T47D (cell line): ENCODE measurements at places on chromosomes 7 and 10.
A peak's percentile ranks its signal among the peaks of the same experiment; 100 is the strongest.

DNA sequence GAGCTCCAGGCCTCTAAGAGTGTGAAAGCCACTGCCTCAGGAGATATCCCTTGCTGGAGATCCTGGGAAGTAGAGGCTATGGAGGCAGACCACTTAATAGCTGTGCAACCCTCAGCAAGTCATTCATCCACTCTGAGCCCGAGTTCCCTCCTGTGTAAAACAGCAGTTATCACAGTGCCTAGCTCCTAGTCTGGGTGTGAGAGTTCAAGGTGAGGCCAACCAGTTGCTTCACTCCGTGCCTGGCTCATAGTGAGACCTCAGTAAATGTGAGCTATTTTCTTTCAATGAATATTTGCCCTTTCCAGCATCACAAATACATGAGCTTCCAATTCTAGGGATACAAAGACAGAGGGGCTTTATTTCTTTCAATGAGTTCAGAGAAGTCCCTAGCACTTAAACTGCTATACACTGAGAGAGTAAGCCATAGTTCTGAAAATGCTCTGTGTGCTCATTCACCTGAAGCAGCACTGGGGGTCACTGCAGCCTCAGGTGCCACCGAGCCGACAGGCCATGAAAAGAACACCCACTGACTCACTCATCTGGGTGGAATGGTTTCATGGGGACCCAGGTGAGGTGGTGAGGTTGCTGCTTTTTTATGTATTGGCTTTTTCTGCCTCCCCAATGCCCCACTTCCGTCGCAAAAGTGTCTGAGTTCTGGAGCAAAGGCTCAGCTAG, 259.8 kb downstream of the KCNMA1 start:
- DNase-seq, result no peak

GRCh38 chr10:72034040-72034499, 54.3 kb downstream of the SPOCK2 start:
- DNase-seq, result no peak

DNA sequence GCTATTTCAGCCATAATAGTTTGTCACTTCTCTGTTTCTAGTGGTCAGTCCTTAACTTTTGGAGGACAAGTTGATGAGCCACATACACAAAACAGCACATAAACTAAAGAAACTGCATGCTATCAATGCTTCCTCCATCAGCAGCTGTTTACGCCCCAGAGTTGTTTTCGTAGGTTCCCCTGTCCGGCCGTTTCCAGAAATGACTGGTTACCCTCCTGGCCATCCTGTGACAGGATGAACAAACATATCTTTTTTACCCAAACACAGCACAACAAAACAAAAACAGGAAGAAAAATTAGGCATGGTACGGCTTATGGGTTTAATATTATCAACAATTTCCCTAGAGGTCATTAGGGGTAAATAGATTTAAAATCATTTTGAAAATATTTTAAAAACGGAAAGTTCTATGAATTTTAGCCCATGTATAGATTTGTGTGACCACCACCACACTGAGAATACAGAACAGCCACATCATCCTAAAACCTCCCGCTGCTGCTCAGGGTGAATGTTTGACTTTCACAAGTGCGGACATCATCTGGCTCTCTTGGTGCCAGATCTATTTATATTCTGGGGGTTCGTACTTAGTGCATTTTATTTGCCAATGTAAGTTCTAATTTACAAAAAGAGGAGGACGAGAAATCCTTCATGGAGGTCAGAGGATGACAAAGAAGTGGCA, 74.8 kb downstream of the HIPK2 start:
- no peak for DNase-seq

DNA sequence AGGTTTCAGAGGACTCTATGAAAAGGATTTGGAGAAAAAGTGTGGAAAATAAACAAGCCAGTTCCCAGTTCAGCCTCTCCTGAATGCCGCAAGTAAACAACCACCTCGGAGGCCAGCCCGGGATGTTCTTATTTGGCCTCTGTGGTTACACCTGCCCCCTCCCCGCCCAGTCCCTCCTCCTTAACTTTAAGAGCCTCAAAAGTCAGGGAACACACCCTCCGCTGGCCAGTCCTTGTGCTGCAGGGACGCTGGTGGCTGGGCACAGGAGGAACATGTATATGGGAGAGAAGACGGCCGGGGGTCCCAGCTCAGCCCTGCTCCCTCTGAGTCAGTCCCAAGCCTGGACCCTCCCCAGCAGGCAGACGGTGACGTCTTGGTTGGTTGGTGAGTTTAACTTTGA, 6.1 kb downstream of the CHST3 start:
- peak; percentile 74 for DNase-seq

DNA sequence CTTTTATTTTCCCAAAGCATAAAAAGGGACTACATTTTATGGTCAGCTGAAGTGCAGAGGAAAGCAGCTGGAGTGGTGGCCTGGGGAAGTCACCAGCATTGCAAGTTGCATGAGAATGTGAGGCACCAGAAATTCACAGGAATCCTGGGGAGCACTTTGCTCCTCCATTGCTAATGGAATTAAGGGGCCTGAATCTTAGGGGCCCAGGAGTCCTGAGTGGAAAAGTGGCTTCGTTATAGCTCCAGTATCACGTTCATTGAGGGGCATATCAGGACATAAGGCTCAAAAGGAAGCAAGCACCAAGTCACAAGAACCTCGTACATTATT, 53.0 kb upstream of the LRRC17 start:
- no peak for DNase-seq

DNA sequence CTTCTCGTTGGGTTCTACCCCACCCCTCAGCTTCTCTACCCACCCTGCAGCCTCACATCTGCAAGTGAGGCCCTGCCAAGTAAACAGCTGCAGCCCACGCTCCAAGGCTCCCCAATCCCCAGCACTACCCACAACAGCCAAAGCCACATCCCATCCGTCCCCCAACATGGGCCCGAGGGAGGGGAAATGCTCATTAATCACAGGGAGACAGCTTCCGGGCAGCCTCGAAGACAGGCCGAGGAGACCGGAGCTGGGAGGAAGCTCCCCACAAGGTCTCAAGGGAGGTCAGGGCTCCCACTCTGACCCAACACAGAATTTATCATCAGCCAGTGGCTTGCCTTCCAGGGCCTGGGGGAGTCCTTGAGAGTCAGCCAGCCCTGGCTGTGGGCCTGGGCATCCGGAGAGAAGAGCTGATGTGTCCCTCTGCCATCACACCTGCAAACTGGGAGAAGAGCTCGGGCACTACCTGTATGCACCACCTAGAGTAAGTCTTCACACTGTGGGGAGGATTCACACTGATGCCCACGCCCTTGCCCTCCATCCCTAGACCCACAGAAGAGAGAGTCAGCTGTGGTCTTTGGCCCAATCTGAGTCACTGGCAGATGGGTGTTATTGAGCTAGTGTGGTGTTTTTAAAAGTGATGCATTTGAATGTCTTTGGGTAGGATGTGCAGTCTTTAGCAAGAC, 115.5 kb upstream of the ZMIZ1 start:
- DNase-seq, result no peak

DNA sequence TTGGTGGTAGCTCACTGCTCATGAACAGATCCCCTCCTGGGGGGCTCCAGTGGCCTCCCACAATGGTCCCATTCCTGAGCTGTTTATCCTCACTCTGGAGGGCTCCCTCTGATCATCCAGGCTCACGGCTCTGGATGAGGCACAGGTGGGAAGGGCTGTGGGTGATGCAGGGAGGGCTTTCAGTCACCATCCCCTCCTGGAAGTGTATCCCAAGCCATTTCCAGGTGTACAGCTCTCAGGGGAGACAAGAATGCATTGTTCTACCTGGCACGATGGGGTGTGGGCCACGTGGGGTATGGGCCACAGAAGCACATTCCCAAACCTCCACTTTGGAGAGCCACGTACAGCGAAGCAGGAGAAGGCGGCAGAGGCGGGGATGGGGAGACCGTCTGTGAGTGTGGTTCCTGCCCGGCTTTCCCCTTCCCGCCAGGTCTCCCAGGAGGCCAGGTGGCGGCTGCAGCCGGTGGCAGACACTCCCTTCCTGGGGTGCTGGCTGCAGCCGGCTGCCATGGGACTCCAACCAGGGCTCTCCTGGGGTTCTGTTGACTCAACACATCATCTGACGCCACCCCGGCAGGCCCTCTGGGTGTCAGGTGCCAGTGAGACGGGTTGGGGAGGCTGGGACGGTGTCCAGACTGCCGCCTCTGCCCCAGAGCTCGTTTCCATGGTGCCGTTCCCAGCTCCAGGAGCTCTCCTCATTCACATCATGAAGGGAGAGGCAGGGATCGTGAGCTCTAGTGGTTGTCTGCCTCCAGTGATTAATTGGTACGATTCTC, 169.7 kb upstream of the RHEB start:
- DNase-seq, result no peak

DNA sequence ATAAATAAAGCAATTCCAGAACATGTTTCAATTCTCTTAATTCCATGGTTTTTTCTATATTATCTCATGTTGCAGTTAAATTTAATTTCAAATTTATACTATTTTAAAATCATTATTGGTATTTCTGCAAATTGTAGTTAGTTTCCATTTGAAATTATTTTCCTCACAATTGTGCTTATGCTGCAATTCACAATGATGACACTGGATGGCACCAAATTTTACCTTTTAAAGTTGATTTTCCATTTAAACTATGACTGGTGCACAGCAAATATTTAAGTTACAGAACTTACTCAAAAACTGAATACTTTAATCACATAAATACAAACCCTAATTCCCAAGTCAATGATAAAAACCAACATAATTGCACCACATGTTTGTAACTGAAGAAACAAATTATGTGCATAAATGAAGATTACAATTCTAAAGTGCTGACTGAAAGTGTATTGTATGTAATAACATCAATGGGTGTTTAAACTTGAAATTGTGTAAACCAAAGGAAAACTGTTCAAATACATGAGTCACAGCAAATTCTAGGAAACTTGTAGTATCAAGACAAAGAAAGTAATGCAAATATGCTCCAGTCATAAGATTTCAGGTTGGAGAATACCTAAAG, 75.3 kb upstream of the AASS start:
- peak; percentile 26 for DNase-seq

DNA sequence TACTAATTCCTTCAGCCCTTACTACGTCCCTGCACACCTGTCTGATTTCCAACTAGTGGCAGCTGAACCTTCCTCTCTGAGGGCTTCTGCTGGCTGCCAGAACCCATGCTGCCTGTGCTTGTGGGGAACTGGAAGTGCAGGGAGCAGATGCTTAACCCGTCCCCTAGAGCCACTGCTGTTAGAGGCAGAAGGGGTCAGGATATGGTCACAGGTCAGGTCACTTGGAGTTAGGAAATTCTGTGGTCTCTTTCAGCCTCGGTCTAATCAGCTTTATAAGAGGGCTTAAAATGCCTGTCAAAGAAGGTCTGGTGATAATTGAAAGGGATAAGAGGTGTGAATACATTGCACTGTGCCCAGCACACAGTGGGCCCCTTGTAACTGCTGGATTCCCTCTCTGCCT, 82.0 kb downstream of the PLPP4 start:
- no peak for DNase-seq
